ENCODE measurements at places on chromosomes 16 and 17. TPM values are rescaled to one million over a fixed set of nuclear protein-coding genes. Genes with fewer than 3 reads are reported as not detected.

DNA sequence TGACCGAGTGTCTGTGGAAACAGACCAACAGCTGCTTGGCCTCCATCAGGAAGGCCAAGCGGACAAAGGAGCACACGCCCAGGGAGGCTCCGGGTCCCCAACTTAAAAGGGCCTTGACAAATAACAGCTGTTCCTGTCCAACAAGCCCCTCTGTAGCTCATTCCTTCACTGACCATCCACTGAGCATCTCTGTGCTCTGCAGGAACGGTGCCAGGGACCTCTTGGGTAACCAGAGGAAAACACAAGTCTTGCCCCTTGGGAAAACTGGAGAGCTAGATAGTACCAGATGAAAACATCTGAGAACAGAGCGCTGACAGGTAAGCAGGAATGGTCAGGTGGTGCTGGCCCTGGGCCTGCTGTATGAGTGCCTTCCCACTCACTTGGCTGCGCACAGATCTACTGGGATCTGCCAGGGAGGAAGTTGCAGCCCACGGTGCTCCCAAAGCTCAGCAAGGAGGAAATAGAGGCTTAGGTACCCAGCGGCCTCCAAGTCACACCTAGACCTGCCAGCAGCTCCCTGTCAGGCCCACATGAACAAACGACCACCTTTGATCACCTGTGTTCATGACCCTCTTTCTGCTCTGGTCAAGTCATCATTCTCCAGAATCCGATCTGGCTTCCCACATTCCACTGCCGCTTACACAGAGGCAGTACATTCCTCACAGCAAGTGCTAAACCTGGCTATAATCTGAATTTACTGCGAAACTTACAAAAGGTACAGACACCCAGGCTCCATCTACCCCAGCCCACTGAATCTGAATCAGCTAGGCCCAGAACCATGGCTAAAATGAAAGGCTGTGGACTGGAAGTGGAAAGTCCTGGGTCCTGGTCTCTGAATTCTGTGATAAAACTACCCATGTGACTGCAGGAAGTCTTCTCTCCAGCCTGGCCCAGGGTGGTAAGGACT, 12.5 kb downstream of the DCAKD start:
- DNase-seq, result no peak

The TLCD1 gene
- 12.1 TPM for total RNA-seq

DNA sequence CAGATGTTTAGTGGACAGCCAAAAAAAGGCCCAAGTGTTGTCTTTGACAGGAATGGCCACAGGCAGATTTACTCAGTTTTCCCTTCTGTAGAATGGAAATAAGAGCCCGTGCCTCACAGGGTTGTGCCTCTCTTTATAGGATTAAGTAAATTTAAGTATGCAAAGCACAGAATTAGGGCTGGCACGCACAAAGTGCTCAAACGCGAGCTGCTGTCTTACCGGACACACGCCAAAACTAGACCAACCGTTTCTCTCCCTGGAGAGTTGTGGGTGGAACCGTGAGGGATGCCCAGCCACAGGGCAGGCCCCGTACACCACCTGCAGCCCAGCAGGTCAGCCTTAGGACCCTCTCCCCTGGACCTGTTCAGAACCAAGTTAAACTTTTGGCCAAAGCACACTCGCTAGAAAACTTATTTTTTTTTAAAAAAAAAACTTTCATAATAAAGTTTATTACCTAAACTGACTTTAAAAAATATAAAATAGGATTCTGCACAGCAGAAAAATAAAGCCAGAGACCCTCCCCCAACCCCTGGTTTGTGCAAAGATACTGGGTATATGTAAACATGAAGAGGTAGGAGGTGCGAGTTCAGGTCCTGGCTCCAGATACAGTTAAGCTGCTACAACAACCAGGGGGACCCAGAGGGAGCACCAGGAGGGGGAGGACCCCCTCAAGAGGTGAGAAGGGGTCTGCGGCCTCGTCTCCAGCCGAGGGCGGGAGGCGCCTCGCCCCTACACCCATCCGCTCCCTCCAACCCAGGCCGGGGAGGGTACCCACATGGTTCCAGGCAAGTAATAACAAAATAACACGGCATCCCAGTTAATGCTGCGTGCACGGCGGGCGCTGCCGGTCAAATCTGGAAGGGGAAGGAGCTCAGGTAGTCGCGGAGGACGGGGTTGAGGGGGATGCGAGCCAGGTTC, 1.8 kb downstream of the SOCS1 start:
- DNase-seq, result no peak

GRCh38 chr17:10610884-10611283, 46.2 kb downstream of the MYH3 start:
- DNase-seq, result no peak

DNA sequence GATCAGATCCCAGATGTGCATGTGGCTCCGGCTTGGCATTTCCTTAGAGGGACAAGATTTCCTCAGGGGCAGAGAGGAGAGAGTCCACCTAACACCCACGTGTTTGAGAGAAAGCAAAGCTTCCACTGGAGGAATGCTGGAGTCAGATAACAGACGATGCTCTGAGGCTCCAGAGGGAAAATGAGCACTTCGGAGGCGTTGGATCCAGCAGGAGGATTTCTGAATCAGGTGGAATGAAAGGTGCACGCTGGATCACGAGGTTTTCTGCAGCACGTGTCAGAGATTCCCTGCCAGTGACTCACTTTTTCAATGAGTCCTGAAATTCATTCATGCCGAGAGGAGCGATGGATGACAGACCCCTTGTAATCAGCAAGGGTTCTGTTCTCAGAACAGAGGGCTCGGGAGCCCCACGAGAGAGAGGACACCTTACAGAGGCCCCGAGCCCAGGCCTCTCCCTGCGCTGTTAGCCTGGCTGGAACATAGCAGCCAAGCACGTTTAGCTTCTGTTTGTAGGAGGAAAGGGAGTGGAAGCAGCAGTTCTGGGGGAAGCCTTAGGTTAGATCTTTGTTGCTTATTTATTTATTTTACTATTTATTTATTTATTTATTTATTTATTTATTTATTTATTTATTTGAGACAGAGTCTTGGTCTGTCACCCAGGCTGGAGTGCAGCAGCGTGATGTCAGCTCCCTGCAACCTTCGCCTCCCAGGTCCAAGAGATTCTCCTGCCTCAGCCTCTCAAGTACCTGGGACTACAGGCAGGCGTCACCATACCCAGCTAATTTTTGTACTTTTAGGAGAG, 49.3 kb upstream of the JPH3 start:
- DNase-seq, result no peak

- no peak for DNase-seq
Observed at GRCh38 chr16:4814046-4814445, 11.6 kb upstream of the ROGDI start.

- DNase-seq, result no peak
Observed at GRCh38 chr16:50178491-50178941, 25.4 kb downstream of the TENT4B start.

The MPV17L gene
- 5.2 TPM for total RNA-seq

DNA sequence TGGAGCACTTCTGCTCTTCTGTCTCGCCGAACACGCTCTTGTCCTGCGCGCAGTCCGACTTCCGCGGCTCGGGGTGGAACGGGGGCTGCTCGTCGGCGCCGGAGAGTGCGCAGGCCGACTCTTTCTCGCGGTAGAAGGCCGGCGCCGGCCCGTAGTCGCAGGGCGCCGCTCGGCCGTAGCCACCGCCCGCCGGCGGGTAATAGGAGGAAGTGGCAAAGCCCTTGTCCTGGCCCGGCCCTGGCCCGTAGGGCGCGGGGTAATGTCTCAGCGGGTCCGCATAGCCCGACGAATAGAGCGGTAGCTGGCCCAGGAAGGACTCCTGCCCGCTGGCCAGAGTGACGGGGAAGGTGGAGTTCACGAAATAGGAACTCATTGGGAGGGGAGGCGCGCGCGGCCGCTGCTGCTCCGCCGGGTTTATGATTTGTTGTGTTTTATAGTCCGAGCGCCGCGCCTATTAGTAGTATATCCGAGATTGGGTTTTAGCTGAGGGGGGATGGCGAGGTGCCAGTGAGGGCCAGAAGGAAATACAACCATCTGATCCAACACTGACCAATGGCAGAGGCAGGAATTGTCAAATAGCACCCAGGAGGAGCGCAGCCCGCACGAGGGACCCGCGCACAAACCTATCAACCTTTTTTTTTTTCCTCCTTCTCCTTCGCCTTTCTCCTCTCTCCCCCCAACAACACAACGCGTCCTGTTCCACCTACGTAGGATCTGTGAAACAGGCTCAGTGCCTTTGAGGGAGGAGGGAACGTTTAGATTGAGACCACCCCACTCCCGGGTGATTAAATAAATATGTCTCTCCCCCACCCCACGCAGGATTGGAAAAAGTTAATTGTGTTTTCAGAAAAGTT, 4.4 kb upstream of the HOXB5 start:
- no peak for DNase-seq

The FOXF1 gene
- 0.06 TPM for total RNA-seq

DNA sequence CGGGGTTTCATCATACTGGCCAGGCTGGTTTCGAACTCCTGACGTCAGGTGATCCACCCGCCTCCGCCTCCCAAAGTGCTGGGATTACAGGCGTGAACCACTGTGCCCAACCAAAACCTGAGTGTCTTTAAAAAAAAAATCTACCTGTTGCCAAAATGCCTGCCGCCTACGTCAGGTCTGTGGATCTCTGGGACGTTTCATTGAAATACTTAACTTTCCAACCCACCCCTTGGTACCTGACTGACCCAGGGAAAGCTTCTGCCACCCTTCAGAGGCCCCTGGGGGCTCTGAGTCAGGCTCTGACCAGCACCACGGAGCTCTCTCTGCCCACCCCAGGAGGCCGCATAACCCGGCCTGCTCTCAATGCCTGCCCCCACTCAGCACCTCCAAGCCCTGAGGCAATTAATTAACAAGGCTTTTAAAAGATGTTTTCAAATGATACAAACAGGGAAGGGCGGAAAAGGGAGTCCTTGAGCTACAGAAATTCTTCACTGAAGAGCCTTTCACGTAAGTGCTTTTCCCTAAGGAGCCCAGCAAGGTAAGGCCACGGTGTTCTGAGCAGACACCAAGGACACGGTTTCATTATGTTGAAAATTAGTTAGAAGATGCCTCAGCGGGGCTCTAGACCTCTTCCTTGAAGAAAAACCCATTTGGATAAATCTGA, 29.3 kb upstream of the GSG1L start:
- DNase-seq, result no peak

GRCh38 chr17:76586741-76587487, 1.3 kb upstream of the ST6GALNAC2 start:
- DNase-seq, result no peak

The CLTC gene
- total RNA-seq, result 259 TPM

- no peak for DNase-seq
Observed at GRCh38 chr16:22971346-22971924, 157.5 kb downstream of the HS3ST2 start.

DNA sequence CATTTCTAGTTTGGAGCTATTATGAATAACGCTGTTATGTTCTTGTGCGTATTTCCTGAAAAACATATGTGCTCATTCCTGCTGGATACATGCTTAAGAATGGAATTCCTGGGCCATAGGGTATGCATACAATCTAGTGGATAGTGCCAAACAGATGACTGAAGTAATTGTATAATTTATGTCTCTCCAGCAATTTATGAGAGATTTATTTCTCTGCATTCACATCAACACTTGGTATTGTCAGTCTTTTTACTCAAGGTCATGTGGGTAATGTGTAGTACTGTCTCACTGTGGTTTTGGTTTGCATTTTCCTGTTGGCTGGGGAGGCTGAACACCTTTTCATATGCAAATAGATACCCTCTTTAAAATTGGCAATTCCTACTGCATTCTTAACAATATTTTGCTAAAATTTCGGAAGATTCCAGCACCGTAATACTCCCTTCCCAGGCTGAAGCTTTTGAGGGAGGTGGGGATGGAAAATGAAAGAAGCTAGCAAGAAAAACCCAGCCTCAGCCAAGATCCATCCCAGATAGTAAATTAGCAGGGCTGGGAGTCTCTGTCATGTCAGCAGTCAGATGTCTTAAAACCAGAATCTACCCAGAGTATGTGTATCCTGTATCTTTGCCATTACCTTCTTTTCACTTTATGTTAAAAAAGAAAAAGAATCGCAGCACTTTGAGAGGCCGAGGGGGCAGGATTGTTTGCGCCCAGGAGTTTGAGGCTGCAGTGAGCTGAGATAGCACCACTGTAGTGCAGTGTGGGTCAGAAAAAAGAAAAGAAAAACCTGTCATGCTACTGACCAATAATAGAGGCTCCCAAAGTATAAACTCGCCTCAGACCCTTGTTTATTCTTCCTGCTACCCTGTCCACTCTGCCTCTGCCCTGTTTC, 204.9 kb downstream of the LGALS9B start:
- no peak for DNase-seq

The CES4A gene
- total RNA-seq, result not detected

GRCh38 chr17:74729368-74729767, 7.7 kb upstream of the RAB37 start:
- DNase-seq, result peak; percentile 40

The MYCBPAP gene
- 1.7 TPM for total RNA-seq

GRCh38 chr17:74694081-74694480, 18.6 kb downstream of the CD300LF start:
- no peak for DNase-seq

DNA sequence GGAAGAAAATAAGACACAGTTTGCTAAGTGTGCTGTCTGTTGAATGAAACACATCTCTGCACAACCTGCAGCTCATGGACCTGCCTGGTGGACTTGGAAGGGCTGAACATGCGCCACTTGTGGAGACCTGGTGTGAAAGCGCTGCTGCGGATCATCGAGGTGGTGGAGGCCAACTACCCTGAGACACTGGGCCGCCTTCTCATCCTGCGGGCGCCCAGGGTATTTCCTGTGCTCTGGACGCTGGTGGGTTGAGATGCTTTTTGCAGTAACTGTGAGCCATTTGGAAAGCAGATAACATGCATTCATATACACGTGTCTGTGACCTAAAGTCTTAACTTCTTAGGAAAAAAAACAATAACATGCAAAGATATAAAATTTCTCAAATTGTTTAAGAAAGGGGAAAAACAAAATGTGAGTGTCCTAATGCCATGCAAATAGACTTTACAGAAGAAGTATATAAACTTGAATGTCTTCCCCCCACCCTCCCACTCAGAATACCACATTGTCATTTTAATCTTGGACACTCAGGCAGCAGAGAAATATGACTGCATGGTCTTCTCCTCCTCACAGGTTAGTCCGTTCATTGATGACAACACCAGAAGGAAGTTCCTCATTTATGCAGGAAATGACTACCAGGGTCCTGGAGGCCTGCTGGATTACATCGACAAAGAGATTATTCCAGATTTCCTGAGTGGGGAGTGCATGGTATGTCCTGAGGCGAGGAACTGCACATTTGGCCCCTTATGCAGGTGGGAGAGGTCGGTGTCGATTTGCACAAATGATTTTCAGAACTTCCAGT, 65.6 kb downstream of the SEC14L1 start:
- DNase-seq, result no peak

The KRT14 gene
- total RNA-seq, result not detected

GRCh38 chr17:80365983-80366382, 49.0 kb upstream of the ENDOV start:
- no peak for DNase-seq

The PRSS8 gene
- total RNA-seq, result not detected

All from G401 (cell line).